Cardiac muscle cell (in vitro differentiated cells and primary cell): ENCODE measurements at places on chromosomes 16 and 17. TPM values are rescaled to one million over a fixed set of nuclear protein-coding genes. Genes with fewer than 3 reads are reported as not detected.
A peak's percentile ranks its signal among the peaks of the same experiment; 100 is the strongest.

CRHR1 gene
- 0.11 and 0.86 TPM in 2 replicates for total RNA-seq

DNA sequence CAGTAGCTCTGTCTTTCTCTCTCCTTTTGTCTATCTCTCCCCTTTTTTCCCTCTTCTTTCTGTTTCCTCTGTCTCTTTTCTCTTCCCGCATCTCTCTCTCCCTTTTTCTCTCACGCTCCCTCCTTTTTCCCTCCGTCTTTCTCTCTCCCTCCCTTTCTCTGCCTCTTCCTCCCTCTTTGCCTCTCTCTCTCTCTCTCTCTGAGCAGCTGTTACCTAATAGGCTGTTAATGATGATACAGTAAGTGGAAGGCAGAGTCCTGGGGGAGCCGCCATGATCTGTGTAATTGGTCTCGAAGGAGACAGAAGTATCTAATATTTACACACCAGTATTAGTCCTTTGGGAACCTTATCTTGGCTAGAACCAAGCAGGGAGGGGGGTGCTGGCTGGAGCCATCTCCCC is 136.1 kb upstream of the CIBAR2 start:
- no peaks in the 10 kb centered on the region for H3K27me3 ChIP-seq
- H3K36me3 ChIP-seq, result no peaks in the 10 kb centered on the region
- peaks cover 8% of the 10 kb centered on the region for H3K4me1 ChIP-seq
- no peak overlapping the region for H3K4me3 ChIP-seq

DNA sequence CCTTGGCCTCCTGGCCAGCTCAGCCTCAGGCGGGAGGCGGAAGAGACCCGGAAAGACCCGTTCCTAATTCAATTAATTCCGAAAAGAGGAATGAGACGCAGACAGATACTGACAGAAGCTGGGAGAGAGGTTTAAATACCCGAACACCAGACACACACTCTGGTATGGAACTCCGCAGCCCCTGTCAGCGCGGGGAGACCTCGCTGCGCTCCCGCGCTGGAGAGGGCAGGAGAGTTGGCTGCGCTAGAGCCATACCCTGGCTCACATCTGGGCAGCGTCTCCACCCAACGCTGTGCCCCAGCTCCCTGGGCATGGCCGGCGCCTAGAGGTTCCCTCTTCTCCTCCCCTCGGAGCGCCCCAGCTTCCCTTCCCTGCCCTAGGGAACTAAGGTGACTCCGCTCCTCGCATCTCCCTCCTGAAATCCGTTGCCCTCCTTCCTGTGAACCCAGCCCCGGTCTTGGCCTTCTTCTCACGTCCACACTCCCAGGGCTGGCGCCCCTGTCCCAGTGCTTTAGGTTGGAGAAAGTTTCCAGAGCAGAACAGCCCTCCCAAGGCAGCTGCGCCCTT is 8.0 kb downstream of the NEUROD2 start:
- no peak overlapping the region for H3K4me3 ChIP-seq
- H3K36me3 ChIP-seq, result no peaks in the 10 kb centered on the region
- peaks cover 100% of the 10 kb centered on the region for H3K27me3 ChIP-seq
- no peak for DNase-seq

DNA sequence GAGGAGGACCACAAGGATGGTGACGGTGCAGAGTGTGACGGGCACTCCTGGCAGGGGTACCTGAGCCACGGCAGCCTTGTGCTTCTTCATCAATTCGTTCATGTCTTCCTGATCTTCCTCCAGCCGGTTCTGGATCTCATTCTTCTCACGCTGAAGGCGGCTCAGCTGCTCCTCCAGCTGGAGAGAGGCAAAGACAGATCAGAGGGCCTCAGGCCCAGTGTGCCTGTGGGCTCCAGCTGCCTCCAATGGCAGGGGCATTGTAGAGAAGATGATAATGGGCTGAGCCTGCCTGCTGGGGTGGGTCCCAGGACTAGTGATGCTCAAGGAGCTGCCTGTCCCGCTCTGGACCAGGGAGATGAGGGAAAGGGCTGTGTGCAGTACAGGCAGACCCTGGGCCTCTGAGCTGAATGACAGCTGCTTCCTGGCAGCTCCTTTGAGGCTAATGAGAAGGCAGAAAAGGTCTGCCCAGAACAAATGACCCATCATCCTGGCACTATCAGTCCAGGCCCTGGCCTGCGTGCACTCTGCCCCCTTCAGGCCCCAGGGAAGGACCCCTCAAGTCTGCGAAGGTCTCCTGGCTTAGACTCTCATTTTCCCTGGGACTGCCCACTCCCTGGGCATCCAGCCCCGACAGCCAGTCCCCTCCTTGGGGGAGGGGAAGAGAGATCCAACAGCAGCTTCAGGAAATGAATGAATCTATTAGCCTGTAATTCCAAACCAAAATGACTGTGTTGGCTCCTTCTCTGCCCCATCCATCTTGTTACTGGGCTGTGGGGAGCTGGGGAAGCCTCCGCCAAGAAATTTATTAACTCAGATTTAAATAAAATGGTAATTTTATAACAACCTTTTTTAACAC is 48.0 kb downstream of the PIPOX start:
- peaks cover 80% of the 10 kb centered on the region for H3K36me3 ChIP-seq
- H3K4me1 ChIP-seq, result no peaks in the 10 kb centered on the region
- no peak overlapping the region for H3K27ac ChIP-seq
- no peaks in the 10 kb centered on the region for H3K27me3 ChIP-seq

DNA sequence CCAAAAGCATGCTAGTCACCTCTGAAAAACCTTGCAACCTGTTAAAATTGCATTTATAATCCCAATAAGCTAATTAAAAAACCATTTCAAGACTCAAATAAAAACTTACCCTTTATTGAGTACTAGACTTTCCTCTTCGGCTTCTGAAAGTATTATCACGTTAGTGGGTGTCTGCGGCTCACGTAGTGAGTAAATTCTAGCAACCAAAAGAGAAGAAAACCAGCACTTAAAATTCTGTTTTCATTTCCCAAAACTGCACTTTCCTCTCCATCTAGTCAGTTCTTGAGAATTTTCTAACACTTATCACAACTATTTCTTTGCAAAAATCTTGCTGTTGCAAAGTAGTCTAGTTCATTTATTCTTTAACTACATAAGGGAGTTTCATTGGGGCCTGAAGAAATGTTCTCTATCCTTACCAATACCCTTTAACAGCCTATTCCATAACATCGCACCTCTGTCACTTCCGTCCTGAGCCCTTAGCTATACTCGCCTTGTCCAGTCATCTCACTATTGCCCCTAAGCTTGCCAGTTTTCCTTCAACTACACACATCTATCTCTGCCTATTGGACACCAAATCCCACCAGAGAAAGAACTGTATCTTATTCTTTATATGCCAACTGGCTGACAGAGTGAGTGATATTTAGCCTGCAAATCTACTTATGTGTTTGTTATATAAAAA is 8.7 kb downstream of the NUP88 start:
- H3K36me3 ChIP-seq, result peaks cover 88% of the 10 kb centered on the region
- H3K27me3 ChIP-seq, result no peaks in the 10 kb centered on the region
- H3K4me3 ChIP-seq, result no peak overlapping the region
- no peaks in the 10 kb centered on the region for H3K4me1 ChIP-seq
- H3K27ac ChIP-seq, result no peak overlapping the region

DNA sequence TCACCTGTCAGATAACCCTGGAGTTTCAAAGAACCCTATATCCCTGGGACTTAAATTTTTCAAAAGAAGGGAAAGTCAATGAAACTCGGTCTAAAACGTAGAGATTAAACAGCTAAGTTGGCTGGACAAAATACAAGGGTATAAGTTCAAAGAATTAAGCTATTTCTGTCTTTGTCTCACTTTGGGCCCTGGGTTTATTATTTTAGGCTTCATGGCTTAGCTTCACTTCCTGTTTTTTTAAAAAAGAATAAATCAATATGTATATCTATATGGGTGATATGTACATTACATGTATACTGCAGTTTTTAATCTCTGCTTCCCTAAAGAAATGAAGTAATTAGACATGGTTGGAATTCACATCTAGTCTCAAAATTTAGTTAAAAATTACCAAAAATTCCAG is 132.3 kb downstream of the TRIM37 start:
- no peak overlapping the region for H3K27ac ChIP-seq
- no peaks in the 10 kb centered on the region for H3K27me3 ChIP-seq
- H3K4me1 ChIP-seq, result peaks cover 17% of the 10 kb centered on the region
- no peak overlapping the region for H3K4me3 ChIP-seq

DNA sequence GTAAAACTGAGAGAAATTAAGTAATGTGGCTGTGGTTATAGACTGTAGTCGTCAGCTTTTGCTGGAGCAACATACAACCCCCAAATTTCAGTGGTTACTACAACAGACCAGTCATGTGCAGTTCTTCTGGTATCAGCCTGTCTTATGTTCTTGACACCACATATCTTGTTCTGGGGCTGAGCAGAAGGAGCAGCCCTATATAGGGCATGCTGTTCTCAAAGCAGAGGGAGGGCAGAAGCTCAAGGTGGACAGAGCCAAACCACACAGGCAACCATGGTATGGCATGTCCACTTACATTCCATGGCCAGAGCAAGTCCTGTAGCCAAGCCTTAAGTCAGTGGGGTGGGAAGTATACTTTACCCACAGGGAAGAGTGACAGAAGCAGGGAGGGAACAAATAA is 7.7 kb downstream of the PRKAR1A start:
- H3K4me3 ChIP-seq, result no peak overlapping the region
- DNase-seq, result peak; percentile 23
- H3K4me1 ChIP-seq, result peaks cover 33% of the 10 kb centered on the region
- peak overlapping the region; percentile 15 for H3K27ac ChIP-seq

DNA sequence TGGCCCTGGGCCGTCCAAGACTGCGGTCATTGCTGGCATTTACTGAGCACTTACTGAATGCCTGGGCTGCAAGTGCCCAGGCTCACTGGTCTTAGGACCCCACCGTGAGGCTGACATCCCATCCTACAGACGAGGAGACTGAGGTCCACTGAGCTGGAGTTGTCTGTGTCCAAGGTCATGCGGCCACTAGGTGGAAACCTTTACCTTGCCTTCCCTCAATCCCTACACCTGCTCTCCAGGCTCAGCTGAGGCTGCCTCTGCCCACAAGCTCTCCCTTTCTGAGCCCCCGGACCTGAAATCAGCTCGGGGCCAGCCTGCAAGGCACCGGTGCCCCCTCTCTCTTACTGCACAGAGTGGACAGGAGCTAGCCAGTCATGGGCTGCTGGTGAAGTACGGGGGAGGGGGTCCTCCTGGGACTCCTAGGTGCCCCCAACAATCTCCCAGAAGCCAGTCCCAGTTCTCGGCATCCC is 1.5 kb downstream of the CASKIN1 start:
- no peaks in the 10 kb centered on the region for H3K36me3 ChIP-seq
- H3K27me3 ChIP-seq, result peaks cover 24% of the 10 kb centered on the region
- peak overlapping the region; percentile 80 for H3K4me3 ChIP-seq
- H3K27ac ChIP-seq, result no peak overlapping the region
- H3K4me1 ChIP-seq, result peaks cover 5% of the 10 kb centered on the region

DNA sequence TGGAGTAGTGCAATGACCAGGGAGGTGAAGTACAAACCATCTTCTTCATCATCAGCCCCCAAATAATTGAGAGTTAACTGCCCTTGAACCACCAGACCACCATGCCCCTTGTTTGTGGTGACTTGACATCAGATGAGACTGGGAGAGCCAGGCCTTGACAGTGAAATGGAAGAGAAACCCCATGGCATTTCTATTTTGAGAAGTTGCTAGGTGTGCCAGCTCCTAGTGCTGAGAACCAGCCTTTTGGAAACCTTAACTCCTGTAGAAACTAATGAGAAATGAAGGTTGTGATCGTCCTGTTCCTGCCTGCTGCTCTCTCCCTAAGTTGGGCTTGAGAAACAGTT is 2.8 kb downstream of the TMEM94 start:
- H3K27me3 ChIP-seq, result no peaks in the 10 kb centered on the region
- H3K36me3 ChIP-seq, result no peaks in the 10 kb centered on the region
- H3K27ac ChIP-seq, result peak overlapping the region; percentile 65
- no peak for DNase-seq
- H3K4me1 ChIP-seq, result peaks cover 20% of the 10 kb centered on the region
- H3K4me3 ChIP-seq, result no peak overlapping the region

GRCh38 chr17:1529863-1530262 is 13.5 kb upstream of the INPP5K start:
- no peak for DNase-seq
- no peaks in the 10 kb centered on the region for H3K27me3 ChIP-seq
- H3K27ac ChIP-seq, result no peak overlapping the region
- H3K4me1 ChIP-seq, result no peaks in the 10 kb centered on the region

- DNase-seq, result no peak
- no peaks in the 10 kb centered on the region for H3K4me1 ChIP-seq
- no peak overlapping the region for H3K27ac ChIP-seq
- H3K36me3 ChIP-seq, result no peaks in the 10 kb centered on the region
- H3K4me3 ChIP-seq, result no peak overlapping the region
These were observed 46.5 kb downstream of the SSH2 start for GRCh38 chr17:29883497-29883896.

GRCh38 chr17:42051013-42051400 is 606 bp upstream of the C17orf113 start:
- peak overlapping the region; percentile 96 for H3K4me3 ChIP-seq
- H3K36me3 ChIP-seq, result no peaks in the 10 kb centered on the region
- DNase-seq, result no peak

DNA sequence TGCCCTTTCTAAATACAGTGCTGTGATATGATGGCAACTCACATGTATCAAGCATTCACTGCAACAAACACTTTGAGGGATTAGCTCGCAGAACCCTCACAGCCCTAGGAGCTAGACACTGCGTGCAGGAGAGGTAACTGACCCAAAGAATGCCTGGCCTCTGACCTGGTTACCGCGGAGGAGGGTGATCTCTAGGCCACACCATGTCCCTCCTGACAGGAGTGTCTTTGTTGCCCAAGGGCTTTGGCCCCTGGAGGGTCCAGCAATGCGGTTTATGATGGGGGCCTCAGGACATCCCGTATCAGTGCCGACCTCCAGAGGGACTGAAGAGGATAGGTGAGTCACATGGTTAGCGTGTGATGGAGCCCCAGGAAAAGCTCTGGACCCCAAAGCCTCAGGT is 130.6 kb downstream of the MGAT5B start:
- H3K4me1 ChIP-seq, result no peaks in the 10 kb centered on the region
- no peaks in the 10 kb centered on the region for H3K36me3 ChIP-seq
- H3K4me3 ChIP-seq, result no peak overlapping the region
- DNase-seq, result no peak
- no peaks in the 10 kb centered on the region for H3K27me3 ChIP-seq
- no peak overlapping the region for H3K27ac ChIP-seq

- no peak for DNase-seq
- H3K4me3 ChIP-seq, result no peak overlapping the region
- no peak overlapping the region for H3K27ac ChIP-seq
These were observed 19.3 kb upstream of the NAT9 start for GRCh38 chr17:74795327-74796020.

GRCh38 chr16:8855051-8855786 is 13.6 kb downstream of the CARHSP1 start:
- H3K27ac ChIP-seq, result peak overlapping the region; percentile 43
- no peaks in the 10 kb centered on the region for H3K4me1 ChIP-seq
- H3K4me3 ChIP-seq, result no peak overlapping the region

GAST gene
- not detected in 2 replicates for total RNA-seq
